ENCODE measurements at places on chromosomes 1 and 21. TPM values are rescaled to one million over a fixed set of nuclear protein-coding genes. Genes with fewer than 3 reads are reported as not detected.
A peak's percentile ranks its signal among the peaks of the same experiment; 100 is the strongest.

The KIF26B gene
- polyA plus RNA-seq = not detected

The KRTAP7-1 gene
- polyA plus RNA-seq = not detected

The LCE2B gene
- not detected for polyA plus RNA-seq

The NFIA gene
- 1.7 TPM for polyA plus RNA-seq

The FCER1G gene
- polyA plus RNA-seq = 1,827 TPM

DNA sequence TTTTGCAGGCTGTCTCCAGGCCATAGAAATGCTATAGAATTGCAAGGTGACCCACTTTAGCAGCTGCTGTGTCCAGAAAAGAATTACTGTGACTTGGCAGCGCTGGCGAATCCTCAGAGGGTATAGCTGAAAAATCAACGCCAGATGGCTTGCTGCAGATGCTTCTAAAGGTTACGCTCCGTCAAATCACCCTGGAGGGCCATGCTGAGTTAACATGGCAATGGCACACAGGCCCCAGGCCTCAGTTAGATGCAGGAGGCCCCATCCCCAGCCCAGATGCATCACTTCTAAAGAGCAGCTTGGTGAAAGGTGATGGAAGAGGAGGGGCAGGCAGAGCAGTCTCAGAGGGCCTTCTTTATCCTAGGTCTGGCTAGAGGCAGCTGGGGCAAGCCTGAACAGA lies 18.0 kb downstream of the KIAA1614 start:
- no peak for DNase-seq

DNA sequence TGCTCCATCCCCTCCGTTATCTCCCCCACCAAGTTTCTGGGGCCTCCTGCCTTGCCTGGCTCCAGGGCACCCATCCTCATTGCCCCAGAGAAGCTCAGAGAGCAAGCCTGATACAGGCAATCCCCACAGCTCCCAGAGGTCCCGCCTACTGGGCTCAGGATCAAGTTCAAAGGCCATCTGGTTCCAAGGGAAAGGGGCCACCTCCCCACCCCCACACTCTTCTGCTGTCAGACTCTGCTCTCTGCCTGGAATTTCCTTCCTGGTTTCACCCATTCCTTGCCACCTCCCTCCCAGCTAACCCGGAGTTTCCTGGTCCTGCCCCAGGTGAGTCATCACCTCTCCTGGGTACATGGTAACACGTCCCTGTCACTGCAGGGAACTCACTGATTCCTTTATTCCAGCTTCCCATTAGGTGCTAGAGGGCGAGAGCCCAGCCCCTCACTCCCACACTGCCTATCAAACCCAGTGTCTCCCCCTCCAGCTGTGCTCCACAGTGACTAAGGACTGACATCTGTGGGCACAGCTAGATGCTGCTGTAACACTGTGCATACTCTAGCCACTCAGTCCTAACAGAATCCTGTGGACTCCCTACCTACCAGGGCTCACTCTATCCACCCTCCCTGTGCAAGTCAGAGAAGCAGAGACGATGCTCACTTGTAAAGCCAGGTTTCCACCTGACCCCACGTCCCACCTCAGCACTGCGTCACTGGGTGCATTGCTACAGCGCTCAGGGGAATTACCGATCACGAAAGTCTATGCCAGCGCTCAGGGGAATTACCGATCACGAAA lies 21.8 kb downstream of the RSPH1 start:
- no peak for DNase-seq

- DNase-seq = no peak
These were observed 221.6 kb downstream of the SEC16B start for GRCh38 chr1:177748080-177748801.

DNA sequence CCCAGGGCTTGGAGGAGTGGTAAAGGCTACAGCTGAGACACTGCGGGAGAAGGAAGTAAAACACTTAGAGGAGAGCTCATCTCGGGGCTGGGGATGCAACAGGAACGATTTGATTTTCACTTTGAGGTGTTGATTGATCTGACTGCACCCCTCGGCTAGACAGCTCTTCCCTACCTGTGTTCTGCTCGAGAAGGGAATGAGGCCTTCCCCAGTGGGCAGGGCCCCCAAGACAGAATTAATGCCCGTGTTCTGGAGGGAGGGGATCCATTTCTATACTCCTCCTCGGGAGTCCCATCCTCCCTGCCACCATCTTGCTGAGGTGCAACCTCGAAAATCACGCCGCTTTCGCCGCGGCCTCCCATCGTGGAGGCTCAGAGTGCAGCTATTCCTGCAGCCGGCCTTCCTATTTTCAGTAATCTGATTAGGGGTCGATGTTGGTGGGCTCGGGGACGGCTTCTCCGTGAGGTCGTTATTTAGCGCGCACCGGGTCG lies 2.4 kb downstream of the ATP2B4 start:
- peak; percentile 30 for DNase-seq

DNA sequence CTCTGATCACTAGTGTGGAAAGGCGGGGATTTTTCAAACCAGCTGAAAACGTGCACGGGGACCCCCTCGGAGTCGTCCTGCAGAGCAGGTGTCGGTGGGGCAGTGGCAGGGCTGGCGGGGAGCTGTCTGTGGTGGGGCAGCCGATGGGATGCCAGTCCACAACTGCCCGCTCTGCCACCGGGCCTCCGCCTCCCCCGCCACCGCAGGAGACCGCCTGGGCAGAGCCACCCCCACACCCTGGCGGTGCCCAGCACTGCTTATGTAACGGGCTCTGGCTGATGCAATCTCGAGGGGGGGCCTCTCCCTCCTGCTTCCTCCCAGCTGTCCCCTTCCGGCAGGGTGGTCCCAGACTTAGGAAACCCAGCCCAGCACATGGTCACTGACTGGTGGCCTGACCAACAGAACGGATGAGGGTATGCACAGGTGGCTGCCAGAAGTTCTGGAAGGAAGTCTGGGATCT lies 9.3 kb downstream of the CHD5 start:
- no peak for DNase-seq

- DNase-seq = no peak
These were observed 31.3 kb upstream of the ACTRT2 start for GRCh38 chr1:2989976-2990375.

- no peak for DNase-seq
These were observed 45.3 kb downstream of the TIAM1 start for GRCh38 chr21:31298618-31299269.

DNA sequence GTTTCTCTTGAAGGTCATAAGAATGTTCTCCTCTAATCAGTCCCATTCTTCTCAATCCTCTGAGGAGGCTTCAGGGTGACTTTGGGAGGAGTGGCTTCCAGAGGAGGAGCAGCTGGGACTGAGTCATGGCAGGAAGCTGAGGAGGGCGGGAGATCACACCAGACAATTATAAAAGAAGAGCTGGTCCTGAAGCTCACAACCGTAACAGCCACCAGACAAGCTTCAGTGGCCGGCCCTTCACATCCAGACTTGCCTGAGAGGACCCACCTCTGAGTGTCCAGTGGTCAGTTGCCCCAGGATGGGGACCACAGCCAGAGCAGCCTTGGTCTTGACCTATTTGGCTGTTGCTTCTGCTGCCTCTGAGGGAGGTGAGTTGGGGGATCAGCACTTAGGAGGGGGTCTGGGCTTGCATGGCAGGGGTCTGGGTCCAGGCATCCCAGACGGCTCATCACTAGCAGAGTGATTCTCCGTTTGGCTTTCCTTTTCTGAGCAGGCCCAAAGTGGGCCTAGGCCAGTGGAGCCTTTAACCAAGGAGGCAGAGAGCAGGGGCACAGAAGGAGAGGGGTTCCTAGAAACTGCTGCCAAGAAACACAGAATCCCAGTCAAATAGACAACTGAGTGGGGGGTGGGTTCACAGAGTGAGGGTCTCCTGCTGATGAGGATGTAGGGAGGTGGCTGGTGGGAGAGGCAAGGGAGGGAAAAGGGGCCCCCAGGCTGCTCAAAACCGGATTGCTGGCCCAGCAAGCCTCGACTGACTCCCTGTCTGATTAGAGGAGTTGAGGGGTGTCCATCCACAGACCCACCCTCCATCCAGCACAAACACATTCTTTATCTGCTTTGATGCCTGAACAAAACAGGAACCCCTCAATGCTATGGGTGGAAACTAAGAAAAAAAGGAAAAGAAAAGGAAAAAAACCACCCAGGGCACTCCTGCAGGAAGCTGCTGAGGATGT lies at the start of gene ECM1:
ECM1 (plus strand) TSS at position 198 of the 953 bp plus-strand sequence; CDS start at position 299, 101 bp downstream.
- no peak for DNase-seq

GRCh38 chr1:181430015-181430885 lies 53.1 kb upstream of the CACNA1E start:
- DNase-seq = no peak

DNA sequence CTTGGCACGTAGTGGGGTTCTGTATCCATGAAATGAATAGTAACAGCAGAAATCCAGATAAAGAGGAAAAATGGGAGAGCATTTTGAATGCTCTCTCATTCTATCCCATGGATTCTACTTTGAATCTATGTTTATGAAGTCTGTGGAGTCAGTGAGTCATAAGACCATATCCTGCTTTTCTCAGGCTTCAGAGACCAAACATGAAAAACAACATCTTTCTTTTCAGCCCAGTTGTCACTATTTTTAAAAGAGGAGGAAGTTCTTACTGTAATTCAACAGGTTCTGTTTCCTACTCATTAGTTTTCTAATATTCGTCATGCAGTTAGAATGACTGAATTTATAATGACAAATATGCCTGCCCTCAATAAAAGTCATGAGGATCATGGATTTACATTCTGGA lies 39.4 kb upstream of the CD55 start:
- DNase-seq = no peak

- DNase-seq = no peak
These were observed 27.0 kb downstream of the SERTAD4 start for GRCh38 chr1:210259561-210259960.

Data from immature natural killer cell (primary cell).